ENCODE measurements at places on chromosomes 3 and 15.

DNA sequence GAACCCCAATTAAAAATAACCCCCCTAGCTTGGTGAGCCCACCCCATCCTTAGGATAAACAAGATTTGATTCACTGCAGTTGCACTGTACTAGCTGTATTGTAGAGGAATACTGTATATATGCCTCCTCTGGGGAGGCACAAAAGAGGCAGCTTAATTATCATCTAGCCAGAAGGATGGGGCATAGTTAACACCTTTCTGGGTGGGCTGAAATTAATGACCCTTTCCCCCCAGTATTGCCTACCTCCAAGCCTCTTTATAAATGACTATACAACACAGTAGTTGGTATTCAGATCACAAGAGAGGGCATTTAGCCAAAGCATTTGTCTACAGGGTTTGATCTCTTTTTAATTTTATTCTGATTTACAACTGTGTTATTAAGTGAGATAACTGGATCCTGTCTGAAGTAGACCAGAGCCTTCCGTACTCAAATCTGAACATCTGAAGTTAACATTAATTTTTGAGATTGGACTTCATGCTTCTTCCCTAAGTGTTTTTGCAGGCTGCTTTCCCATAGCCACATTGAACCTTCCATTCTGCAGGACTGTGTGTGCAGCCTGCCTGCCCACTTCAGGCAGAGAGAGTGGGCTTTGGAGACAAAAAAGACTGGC, 807.0 kb upstream of the ARRDC4 start:
- no peak for DNase-seq

GRCh38 chr3:81955878-81956277, 194.4 kb upstream of the GBE1 start:
- DNase-seq = no peak

- no peak for DNase-seq
Observed at GRCh38 chr15:54990793-54991192, 205.9 kb downstream of the RSL24D1 start.

DNA sequence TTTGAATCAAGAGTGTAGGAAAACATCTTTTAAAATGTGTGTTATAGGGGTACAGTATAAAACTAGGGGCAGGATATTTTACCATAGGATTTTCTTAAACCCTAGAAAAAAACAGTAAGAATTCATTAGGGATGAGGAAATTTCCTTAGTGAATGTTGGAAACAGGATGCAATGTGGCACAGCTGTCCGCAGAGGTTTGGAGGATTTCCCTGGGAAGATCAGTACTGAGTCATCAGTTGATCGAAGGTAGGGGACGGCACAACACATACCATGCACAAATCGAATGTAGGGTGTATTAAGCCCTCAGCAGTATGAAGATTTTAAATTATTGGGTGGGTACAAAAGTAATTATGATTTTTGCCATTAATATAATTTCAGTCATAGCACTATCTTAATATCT, 49.9 kb downstream of the FNDC3B start:
- DNase-seq = peak; percentile 67

- no peak for DNase-seq
Observed at GRCh38 chr3:113649174-113649845, 47.1 kb downstream of the USF3 start.

DNA sequence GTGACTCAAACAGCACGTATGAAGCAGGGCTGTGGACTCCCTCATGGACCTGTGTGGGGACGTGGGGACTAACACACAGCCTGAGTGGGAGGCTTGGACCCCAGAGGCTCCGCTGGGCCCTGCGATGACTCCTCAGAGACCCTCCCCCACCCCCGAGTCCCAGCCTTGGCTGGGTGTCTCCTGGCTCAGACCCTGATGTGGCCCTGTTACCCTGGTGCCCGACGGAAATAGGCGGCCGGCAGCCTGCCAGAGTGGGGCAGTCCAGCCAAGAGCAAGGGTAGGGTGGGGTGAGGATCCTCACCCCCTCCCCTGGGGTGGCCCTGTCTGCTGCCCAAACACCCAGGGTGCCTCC, 15.3 kb downstream of the TNK2 start:
- DNase-seq = no peak

- DNase-seq = no peak
Observed at GRCh38 chr15:63677778-63678177, 80.6 kb downstream of the FBXL22 start.

GRCh38 chr15:96958721-96959120, 628.2 kb downstream of the NR2F2 start:
- DNase-seq = no peak

- DNase-seq = no peak
Observed at GRCh38 chr3:5917932-5918331, 730.4 kb downstream of the EDEM1 start.

GRCh38 chr3:13537244-13537908, 11.5 kb upstream of the FBLN2 start:
- DNase-seq = no peak

- DNase-seq = no peak
Observed at GRCh38 chr3:183132409-183132808, 30.1 kb downstream of the LAMP3 start.

GRCh38 chr3:126329927-126330725, 27.1 kb downstream of the KLF15 start:
- DNase-seq = peak; percentile 18

DNA sequence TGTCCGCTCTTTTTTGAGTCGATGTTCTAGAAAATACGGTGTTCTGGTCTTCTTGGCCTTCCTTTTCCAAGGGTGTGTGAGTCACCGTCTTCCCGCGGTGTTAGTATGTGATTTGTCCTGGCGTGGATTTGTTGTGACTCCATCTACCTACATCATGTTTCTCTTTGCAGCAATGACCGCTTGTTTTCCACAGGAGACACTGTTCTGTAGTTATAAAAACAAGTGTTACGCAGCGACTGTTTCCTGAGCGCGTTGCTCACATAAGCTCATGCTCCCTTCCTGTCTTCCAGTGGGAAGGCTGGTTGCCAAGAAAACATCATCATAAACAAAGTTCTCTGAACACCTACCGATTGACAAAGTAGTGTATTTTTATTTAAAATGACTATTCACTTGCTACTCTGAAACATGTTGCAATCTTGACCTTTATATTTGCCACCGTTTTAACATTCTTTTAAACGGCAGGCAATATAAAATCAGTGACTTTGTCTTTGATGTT, 19.0 kb downstream of the USP13 start:
- DNase-seq = peak; percentile 8

All from RPMI7951 (cell line).